Left forelimb (tissue), 1 donor: ENCODE measurements at places on chromosomes 6 and 20.

- no peak for DNase-seq
Observed at GRCh38 chr6:134436950-134437349, 119.0 kb upstream of the SGK1 start.

DNA sequence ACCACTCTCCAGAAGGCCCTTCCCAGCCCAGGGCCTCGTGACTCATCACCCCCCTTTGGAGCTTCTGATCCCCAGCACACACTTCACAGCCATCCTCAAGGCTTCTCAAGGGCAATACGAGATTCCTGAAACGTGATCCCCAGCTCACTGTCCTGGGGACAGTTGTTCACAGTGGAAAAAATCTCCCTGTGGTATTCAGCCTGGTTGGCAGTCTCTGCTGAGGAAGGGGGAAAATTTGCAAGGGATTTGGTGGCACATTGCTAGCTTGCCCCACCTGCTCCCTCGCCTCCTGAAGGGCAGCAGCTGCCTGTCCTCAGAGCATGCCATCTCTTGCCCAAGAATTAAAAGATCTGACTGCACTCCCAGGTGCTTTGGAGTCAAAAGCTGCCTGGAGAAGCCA is 20.7 kb upstream of the PKHD1 start:
- no peak for DNase-seq

DNA sequence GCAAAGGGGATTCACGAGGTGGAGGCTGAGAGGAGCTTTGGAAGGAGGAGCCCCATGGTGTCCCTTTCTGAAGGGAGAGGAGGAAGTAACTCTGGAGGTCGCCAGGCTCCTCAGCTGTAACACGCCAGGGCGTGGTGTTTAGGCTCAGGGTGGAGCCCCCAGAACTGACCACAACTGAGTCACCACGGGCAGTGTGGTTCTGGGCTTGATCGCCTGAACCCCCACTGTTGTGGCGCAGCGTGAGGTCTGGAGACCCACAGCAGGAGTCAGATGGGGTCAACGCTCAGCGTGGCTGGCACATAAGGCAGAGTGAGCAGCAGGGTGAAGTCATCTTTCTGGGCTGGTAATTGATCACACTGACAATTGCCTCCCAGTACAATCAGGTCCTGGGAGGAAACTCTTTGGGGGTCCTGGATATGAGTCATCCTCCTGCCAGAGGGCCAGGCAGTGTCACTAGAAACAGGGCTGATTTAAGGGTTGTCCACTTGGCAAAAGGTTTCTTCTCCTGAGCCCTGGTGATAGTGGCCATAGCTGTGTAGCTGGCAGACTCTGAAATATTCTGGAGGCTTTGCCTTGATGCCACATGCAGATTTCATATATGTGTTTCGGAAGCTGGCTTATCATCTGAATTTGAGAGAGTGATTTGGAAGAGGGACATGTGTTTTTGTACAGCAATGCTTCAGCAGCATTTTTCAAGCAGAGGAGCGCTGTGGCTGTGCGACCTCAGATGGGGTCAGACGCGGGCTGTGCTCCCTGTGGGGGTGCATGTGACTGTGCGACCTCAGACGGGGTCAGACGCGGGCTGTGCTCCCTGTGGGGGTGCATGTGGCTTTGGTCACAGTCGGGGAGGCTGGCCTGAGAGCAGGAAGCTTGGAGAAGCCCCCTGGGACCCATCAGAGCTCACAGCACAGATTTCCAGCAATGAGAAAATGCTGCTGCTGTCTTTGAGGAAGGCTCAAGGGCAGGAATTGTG is 50.0 kb downstream of the SYNJ2 start:
- no peak for DNase-seq

GRCh38 chr20:631101-631500 is 21.0 kb upstream of the TCF15 start:
- no peak for DNase-seq

GRCh38 chr6:32050562-32050961 is 12.3 kb downstream of the CYP21A2 start:
- no peak for DNase-seq

GRCh38 chr20:17298751-17299150 is 71.9 kb downstream of the PCSK2 start:
- no peak for DNase-seq

- no peak for DNase-seq
Observed at GRCh38 chr20:41027872-41028358, 707 bp upstream of the TOP1 start.
